ENCODE measurements at places on chromosomes 12 and 14.

GRCh38 chr14:58488550-58488949 lies 61.0 kb downstream of the KIAA0586 start:
- DNase-seq, result no peak

DNA sequence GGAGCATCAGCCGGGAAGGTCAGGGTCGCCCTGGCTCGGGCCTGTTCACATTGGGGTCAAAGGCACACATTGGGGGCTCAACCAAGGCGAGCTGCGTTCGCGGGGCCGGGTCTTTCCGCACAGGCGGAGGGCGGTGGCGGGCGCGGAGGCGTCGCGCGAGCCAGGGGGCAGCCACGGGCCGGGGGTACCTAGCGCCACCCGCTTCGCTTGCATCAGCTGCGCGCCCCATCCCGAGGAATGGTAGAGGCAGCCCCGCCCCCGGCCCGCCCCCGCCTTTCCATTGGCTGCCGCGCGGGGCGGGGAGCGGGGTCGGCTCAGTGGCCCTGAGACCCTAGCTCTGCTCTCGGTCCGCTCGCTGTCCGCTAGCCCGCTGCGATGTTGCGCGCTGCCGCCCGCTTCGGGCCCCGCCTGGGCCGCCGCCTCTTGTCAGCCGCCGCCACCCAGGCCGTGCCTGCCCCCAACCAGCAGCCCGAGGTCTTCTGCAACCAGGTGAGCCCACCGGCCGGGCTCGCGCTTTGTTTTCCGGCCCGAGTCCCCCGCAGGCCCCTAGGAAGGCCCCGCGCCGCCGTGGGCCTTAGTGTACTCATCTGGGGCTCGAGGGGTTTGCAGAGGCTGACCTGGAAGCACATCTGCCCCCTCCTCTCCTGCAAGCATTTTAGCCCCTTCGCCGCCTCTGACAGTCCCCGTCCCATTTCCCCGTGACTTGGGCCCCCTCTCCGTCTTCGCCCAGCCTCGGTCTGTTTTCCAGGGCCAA lies at the start of gene ALDH2:
ALDH2 (plus strand) TSS at position 326 of the 754 bp plus-strand sequence; CDS start at position 376, 50 bp downstream.
- peak; percentile 61 for DNase-seq

- no peak for DNase-seq
Measured at GRCh38 chr14:76292561-76292960, 83.4 kb upstream of the ESRRB start.

DNA sequence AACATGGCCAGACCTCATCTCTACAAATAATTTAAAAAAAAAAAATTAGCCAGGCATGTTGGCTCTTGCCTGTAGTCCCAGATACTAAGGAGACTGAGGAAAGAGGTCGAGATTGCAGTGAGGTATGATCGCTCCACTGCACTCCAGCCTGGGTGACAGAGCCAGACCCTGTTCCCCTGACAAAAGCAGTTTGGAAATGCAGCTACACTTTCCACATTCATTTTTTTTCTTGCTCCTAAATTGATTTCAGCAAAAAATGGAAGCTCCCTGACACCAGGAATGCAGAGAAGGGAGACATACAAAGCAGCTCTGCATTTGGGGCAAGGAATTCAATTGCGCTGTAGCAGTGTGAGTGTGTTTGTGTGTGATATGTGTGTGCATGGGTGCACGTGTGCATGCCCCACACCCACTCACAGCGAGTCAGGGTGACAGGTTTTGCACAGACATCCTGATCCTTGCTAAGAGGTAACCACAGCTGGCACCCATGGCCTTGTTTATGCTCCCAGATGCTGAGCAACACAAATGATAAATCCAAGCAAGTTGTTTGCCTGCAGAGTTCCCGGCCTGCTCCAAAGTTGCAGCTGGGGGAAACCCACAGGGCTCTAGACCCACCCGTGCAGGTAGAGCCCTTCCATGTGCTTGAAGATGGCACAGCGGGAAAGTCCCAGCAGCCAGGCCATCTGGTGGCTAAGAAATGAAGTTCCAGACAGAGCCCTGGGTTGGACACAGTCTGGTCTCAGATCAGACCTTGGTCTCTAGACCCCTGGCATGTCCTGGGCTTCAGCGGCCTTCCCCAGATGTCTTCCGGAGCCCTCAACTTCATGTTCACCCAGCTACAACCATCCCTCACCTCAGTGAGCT lies 25.9 kb upstream of the BDKRB2 start:
- DNase-seq, result no peak

DNA sequence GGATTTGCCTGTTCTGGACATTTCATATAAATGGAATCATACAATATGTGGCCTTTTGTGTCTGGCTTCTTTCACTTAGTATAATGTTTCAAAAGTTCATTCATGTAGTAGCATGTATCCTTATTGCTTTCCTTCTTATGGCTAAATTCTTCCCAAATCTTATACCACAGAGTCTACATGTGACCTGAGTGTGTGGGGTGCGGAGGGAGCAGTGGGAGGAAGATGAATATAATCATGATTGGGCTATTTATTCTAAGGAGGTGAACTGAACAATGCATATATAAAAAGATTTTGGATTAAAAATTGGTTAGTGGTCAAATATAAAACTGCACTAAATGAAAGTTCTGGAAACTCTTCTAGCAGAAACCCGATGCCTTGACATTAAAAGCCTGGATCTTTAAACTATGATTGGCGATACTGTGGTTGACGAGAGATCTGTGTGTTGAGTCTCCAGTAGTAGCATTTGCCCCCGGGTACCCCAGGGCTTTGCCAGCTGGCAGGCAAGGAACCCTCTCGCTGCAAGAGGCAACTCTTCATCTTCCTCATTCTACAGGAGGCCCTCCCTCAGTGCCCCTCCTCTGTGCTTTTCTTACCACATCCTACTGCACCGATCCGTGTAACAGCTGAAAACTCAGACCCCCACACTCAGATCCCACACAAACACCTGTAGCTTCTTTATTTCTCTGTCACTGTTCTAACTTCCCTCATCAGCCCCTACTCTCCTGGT lies 2.6 kb downstream of the CYP46A1 start:
- no peak for DNase-seq

- DNase-seq, result no peak
Measured at GRCh38 chr12:1932264-1932777, 13.9 kb upstream of the CACNA2D4 start.

DNA sequence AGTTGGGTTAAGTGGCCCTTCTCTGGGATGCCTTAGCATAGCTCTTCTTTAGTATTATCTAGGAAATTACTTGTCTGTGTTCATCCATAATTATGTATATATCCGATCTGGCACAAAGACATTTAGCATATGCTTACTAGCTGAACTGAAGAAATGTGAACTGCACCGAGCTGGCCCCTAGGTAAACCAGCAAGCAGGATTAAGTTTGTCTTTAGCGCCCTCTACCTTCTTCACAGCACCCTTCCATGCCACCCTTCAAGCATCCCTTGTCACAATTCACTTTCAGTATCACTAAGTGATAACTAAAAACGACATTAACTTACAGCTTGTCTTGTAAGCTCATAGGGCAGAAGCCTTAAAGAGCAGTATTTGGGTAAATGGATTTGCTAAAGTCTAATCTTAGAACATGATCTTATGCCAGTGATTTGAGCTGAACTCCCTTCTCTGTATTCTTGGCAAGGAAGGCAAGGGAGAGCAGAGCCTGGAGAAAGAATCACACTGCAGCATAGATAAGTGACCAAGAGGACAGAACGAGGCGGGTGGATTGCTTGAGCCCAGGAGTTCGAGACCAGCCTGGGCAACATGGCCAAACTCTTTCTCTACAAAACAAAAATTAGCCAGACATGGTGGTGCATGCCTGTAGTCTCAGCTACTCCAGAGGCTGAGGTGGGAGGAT lies 2.6 kb upstream of the HAL start:
- peak; percentile 66 for DNase-seq

DNA sequence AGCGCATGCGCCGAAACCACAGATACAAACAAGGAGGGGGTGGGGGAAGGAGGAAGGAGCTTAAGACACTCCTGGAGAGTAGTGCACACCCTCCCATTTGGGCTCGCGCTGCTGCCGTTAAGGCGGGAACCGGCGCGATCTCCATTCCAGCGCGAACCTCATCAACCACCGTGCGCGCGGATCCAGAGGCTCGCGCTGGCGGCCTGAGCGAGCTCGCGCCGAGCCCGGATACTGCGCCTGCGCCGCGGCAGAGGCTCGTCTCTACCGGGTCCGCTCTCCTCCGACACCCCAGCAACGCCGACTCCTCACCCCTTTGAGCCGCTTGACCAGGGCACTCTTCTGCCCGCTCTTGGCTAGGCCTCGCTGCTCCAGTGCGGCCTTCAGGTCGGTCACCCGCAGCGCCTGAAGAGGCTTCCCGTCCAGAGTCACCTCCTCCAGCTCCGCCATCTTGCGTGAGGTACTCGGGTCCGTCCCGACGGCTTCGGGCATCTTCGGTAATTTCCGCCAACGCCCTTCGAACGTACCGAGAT lies at the start of gene ACIN1:
ACIN1 (minus strand) TSS at position 471 of the 530 bp plus-strand sequence; CDS start at position 447, 24 bp downstream.
- no peak for DNase-seq

DNA sequence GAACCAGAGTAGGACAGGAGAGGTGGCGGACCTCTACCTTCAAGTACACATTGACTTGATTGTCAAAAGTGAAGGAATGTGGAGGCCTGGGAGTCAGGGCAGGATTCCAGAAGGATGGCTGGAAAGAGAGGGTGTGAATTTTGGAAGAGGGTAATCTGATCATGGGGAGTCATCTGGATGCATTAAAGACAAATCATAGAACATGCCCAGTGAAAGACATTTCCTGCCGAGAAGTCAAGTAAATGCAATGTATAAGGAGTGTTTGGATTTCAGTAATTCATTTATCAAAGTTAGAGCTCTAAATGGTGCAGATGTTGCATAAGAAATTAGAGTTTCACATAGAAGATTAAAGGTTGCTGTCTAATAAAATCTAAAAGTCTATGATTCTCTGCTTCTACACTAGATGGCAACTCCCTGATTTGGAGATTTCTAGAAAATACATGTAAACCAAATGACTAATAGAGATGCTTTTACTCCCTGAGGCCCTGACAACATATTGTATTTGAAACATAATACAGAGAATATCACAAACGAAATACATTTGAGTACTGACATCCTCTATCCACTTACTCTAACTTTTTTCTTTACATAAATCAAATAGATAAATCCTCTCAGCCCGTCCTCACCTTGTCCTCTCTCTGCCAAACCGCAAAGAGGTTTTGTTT lies 91.3 kb downstream of the KCNA5 start:
- DNase-seq, result no peak

GRCh38 chr14:97180304-97181200 lies 383.4 kb downstream of the VRK1 start:
- DNase-seq, result peak; percentile 3

- DNase-seq, result no peak
Measured at GRCh38 chr12:19904819-19905218, 463.5 kb upstream of the PDE3A start.

- DNase-seq, result no peak
Measured at GRCh38 chr12:121939186-121939585, 20.8 kb downstream of the CFAP251 start.

DNA sequence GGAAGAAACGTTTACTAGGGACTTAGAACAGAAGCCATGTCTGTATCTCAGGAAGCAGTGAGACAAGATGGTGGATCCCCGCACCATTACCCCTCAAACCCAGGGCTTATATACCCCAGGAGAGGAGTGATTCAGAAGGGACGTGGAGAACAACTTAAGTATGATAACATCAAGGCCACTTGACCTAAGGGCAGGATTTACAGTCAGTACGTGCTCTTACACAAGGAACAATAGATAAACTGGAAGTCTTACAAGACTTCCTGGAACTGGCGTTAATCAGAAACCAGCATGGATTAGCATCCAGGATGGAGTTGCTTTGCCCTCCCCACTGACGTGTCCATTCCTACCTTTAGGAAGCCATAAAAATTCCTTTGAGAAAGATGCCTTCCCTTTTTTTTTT lies 8.6 kb upstream of the ETFBKMT start:
- DNase-seq, result no peak

All from erythroblast (primary cell).